ENCODE measurements at places on chromosomes 3 and 15. TPM values are rescaled to one million over a fixed set of nuclear protein-coding genes. Genes with fewer than 3 reads are reported as not detected.

Gene ITPR1
- polyA plus RNA-seq = 16.3 TPM

Gene RNU5B-1
- polyA plus RNA-seq = not detected

Gene RIOX2
- 24.0 TPM for polyA plus RNA-seq

Gene TMCO5A
- polyA plus RNA-seq = not detected

Gene RASGRF1
- 0.02 TPM for polyA plus RNA-seq

Gene RLBP1
- not detected for polyA plus RNA-seq

Gene CHD2
- polyA plus RNA-seq = 25.8 TPM

Gene SSUH2
- polyA plus RNA-seq = 0.22 TPM

Gene HGD
- 0.06 TPM for polyA plus RNA-seq

Gene OPA1
- 20.5 TPM for polyA plus RNA-seq

Gene GOLGA8S
- polyA plus RNA-seq = 0.04 TPM

Gene GOLGA8H
- 0.11 TPM for polyA plus RNA-seq

Gene LINGO1
- 0.25 TPM for polyA plus RNA-seq

Gene SAXO2
- polyA plus RNA-seq = 2.3 TPM

Gene ZBED2
- 11.2 TPM for polyA plus RNA-seq

Gene EXOG
- 2.4 TPM for polyA plus RNA-seq

Gene ALDH1A2
- 0.24 TPM for polyA plus RNA-seq

Gene STARD9
- polyA plus RNA-seq = 2.2 TPM

Gene IQCF5
- not detected for polyA plus RNA-seq

Gene CDHR4
- 0.04 TPM for polyA plus RNA-seq

Gene GOLGA6D
- polyA plus RNA-seq = not detected

Gene CCDC54
- not detected for polyA plus RNA-seq

Gene GOLGA8R
- 1.1 TPM for polyA plus RNA-seq

Gene SRGAP3
- 1.3 TPM for polyA plus RNA-seq

Gene GABRR3
- not detected for polyA plus RNA-seq

Gene DUOX1
- polyA plus RNA-seq = 111 TPM

Gene C3orf85
- polyA plus RNA-seq = not detected

Gene SAMMSON
- polyA plus RNA-seq = 0.47 TPM

Gene JMJD7
- polyA plus RNA-seq = 27.9 TPM

Gene GRAMD2A
- polyA plus RNA-seq = 1.1 TPM

Gene CYP8B1
- not detected for polyA plus RNA-seq

Gene IMPG2
- 0.02 TPM for polyA plus RNA-seq

Gene UTS2B
- polyA plus RNA-seq = not detected

Gene FES
- 3.8 TPM for polyA plus RNA-seq

Gene CHST2
- 0.48 TPM for polyA plus RNA-seq

Gene MAPKBP1
- polyA plus RNA-seq = 57.3 TPM

Gene TRPM1
- 0.13 TPM for polyA plus RNA-seq

Gene MKRN2OS
- polyA plus RNA-seq = 9.0 TPM

Gene CHRM5
- not detected for polyA plus RNA-seq

Gene CAND2
- 1.2 TPM for polyA plus RNA-seq

Gene MOBP
- polyA plus RNA-seq = not detected

Gene UBAP1L
- polyA plus RNA-seq = 0.89 TPM

Gene LYZL4
- not detected for polyA plus RNA-seq

Gene TBC1D5
- 6.7 TPM for polyA plus RNA-seq

Gene CLDN16
- polyA plus RNA-seq = 0.12 TPM

Gene PLA2G4F
- 21.8 TPM for polyA plus RNA-seq

Gene NMNAT3
- polyA plus RNA-seq = 2.1 TPM
